ENCODE measurements at places on chromosomes 7 and 10. TPM values are rescaled to one million over a fixed set of nuclear protein-coding genes. Genes with fewer than 3 reads are reported as not detected.

Gene FAM237B
- polyA plus RNA-seq, result 0.48 TPM

DNA sequence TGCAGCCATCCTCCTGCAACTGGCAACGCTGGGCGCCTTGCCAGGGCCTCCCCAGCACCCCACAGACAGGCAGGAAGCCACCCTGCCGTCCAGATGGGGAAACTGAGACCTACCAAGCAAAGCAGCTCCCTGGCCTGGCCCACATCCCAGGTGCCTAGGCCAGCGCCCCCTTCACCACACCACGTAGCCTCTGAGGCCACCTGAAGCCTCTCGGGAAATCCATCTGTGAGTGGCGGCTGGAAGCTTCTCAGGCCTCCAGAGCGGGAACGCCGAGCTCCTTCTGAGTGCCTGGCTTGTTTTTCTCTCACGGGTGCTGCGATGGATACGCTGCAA, 58.7 kb downstream of the UNCX start:
- no peak for DNase-seq

DNA sequence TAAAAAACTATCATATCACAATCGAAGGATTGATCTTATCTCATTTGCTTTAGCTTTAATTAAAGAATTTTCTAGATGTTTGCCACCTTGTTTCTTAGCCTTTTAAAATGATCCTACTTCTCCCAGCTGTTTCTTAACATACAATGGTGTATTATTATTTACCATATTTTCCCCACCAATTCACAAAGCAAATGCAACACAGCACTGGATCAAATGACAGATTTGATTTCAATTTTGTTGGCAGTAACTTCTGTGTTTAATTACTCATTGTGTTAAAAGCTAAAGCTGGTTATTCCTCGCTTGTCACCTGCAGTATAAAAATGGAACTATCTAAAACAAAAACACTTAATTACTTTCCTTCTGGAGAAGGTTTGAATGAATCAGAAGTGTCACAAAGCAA, 19.6 kb downstream of the SVIL start:
- DNase-seq, result no peak

GRCh38 chr10:127585519-127586023, 36.5 kb downstream of the NPS start:
- no peak for DNase-seq

Gene CAMK2B
- polyA plus RNA-seq, result 3.4 TPM

Gene ZNF679
- not detected for polyA plus RNA-seq

Gene STEAP1B
- 1.3 TPM for polyA plus RNA-seq

Gene STEAP4
- polyA plus RNA-seq, result 0.28 TPM

Measured in renal cortex interstitium (tissue), 15 donors.